ENCODE measurements at places on chromosomes 7 and 10.

GRCh38 chr7:106394526-106394925, 109.7 kb upstream of the NAMPT start:
- no peak for DNase-seq

GRCh38 chr10:75377869-75378268, 23.7 kb downstream of the ZNF503 start:
- no peak for DNase-seq

- no peak for DNase-seq
Measured at GRCh38 chr7:93980744-93981479, 23.2 kb downstream of the BET1 start.

DNA sequence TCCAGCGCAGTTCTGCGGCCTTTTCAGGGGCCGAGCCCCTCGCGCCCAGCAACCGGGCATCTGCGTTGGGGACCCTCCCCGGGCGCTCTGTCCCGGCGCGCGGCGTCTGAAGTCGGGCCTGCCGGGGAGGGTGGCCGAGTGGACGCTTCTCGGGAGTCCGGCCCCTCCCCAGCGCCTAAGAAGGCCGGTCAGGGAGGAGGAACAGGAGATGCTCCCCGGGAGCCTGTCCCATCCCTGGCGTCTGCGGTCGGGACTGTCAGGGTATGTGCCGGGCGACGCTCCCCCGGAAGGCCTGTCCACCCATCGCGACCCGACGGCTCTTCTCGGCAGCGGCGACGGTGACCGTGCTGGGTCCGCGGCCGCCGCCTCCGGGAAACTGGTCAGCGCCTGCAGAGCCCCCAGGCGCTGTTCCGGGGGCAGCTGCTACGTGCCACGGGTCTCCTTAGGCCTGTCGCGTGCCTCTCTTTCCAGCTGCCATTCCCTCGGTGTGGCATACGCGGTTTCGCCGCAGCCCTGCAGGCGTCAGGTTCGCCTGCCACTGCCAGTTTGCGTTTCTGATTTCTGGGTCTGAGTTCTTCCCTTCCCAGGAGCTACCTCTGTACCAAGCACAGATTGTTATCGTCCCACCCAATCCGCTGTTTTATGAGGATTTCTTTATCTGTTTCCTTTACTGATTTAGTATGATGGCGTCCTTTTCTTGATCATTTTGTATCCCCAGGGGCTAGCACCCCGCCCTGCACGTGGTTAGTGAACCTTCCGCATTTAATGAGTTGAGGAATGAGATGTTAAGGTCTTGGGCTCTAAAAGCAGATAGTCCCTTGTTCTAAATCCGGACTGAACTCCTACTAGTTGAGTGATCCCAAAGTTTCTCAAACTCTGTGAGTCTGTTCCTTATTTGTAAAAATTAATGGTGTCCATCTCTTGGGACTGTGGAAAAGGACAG, 782 bp downstream of the IFIT5 start:
- peak; percentile 33 for DNase-seq

DNA sequence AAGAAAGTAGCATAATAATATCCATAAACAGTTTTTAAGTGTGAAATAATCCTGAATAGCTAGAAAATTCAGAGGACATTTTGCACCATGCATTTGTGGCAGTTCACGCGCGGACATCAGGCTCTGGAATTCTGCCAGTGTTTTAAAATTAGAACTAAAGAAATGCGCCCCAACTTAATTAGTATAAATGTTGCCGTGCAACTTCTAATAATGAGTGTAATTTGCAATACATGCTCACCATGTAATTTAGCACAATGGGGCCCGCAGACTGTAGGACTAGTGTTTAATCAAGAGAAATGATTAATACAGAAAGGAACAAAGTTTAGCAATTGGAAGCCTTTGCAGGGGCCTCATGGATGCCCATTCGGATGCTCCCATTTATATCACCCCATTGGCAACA, 96.6 kb downstream of the PTPRE start:
- no peak for DNase-seq

DNA sequence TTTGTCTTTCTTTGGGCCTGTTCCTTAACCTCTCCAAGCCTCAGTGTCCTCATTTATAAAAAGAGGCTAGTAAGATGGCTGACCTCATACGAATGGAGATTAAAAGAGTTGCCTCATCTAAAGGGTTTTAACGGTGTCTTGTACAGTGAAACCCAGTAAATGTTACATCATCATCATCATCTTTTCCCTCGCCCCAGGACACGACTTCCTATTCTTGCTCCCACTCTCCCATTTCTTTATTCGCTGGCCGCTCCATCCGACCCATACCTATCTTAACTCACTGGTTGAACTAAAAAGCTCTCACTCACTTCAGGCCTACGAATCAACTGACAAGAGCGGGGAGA, 554 bp downstream of the FRA10AC1 start:
- DNase-seq: no peak

DNA sequence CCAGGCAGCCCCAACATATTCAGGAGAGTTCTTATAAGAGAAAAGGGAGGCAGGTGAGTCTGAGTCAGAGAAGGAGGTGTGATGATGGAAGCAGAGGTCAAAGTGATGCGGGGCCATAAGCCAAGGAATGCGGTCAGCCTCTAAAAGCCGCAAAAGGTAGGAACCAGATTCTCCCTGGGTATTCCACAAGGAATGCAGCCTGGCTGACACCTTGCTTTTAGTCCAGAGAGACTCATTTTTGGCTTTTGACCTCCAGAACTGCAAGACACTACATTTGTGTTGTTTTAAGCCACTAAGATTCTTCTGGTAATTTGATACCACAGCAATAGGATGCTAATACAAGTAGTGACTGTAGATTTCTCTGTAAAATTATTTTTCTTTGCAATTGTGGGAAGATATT, 151.5 kb upstream of the EEPD1 start:
- DNase-seq: no peak

- DNase-seq: no peak
Measured at GRCh38 chr7:69862413-69863064, 264.3 kb downstream of the AUTS2 start.

GRCh38 chr10:6667679-6668270, 87.7 kb upstream of the PRKCQ start:
- DNase-seq: peak; percentile 43

GRCh38 chr10:110429301-110429700, 68.4 kb upstream of the DUSP5 start:
- no peak for DNase-seq

GRCh38 chr7:5424749-5425506, 1.3 kb upstream of the TNRC18 start:
- no peak for DNase-seq

DNA sequence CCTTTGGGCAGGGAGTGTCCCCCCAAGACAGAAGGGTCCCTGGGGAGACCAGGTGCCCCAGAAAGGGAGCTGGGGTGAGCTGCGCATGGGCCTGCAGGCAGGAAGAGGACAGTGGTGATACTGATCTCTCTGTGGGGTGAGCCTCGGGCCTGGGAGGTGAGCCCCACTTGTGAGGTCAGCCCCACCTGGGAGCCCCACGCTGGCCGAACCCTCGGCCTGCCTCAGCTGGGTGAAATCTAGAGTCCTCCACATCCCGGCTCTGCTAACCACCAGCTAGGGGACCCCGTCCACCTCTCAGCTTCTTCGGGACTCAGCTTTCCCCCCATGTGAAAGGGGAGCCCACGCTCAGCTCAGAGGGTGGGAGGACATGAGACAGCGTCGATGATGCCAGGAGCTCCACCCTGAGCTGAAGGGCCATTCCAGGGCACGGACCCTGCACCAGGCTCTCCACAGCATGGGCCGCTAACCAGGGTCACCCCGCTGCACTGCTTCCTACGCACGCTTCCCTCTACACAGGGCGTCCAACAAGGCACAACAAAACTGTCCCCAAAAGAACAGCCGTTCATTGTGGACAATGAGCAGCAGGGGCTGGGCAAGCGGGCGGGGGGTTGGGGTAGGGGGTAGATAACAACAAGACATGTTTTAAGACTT, 48.7 kb downstream of the CAMK2B start:
- DNase-seq: no peak

GRCh38 chr7:124779194-124779593, 13.6 kb upstream of the GPR37 start:
- DNase-seq: no peak

- no peak for DNase-seq
Measured at GRCh38 chr10:19832699-19833098, 16.5 kb downstream of the PLXDC2 start.

GRCh38 chr10:128185627-128186026, 59.4 kb upstream of the MKI67 start:
- DNase-seq: no peak

- no peak for DNase-seq
Measured at GRCh38 chr10:88522715-88523114, 60.4 kb downstream of the RNLS start.

GRCh38 chr7:106480616-106481031, 180.3 kb downstream of the CCDC71L start:
- DNase-seq: no peak

GRCh38 chr7:134690016-134690415, 43.4 kb downstream of the BPGM start:
- DNase-seq: no peak

- DNase-seq: no peak
Measured at GRCh38 chr7:140239653-140239935, 62.8 kb upstream of the KDM7A start.

- no peak for DNase-seq
Measured at GRCh38 chr10:20105236-20105635, 289.0 kb downstream of the PLXDC2 start.

GRCh38 chr10:31580646-31581045, 261.6 kb downstream of the ZEB1 start:
- DNase-seq: no peak

GRCh38 chr7:45267262-45267661, 109.7 kb downstream of the RAMP3 start:
- no peak for DNase-seq

DNA sequence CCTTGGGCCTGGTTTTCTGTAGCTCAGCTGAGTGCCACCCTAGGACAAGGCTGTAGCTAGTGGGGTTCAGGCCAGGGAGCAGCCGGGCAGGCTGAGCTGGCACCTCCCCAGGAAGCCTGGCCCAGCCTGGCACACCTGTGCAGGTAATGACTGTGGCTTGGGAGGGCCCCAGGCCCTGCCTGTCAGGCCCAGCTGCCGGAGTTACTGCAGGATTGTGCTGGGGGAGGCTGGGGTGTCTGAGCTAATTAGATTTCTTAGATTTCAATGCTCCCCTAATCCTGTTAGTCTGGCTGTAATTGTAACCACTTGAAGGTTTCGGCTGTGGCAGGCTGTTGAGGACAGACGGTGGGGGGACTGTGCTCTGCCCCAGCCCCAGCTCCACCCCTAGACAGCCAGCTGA, 6.0 kb downstream of the ZMIZ1 start:
- no peak for DNase-seq

GRCh38 chr10:133170092-133170491, 10.1 kb downstream of the KNDC1 start:
- DNase-seq: no peak

- no peak for DNase-seq
Measured at GRCh38 chr7:91313113-91313512, 48.9 kb downstream of the FZD1 start.

GRCh38 chr7:36388423-36388822, 1.2 kb upstream of the ANLN start:
- DNase-seq: no peak

DNA sequence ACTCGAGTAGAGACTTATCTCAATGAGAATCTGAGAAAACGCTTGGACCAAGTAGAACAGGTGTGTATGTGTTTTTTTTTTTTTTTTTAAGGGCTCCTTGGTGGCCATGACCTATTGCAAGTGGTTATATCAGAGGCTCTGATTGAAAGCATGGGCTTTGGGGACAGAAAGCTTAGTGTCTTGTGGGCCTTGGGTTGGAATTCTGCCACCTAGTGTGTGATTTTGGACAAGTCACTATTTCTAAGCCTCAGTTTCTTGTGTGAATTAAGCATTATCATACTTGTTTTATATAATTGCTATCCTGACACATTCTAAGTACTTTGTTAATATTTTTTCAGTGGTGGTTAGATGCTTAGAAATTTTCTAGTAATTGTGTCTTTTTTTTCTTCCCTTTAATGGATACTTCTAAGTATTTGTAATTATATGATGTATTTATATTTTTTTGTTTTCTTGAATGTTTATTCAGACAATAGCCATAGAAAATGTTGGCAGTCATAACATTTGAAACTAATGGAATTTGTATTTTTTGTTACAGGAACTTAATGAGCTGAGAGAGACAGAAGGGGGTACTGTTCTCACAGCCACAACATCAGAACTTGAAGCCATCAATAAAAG, 33.1 kb downstream of the SMC3 start:
- DNase-seq: peak; percentile 60

DNA sequence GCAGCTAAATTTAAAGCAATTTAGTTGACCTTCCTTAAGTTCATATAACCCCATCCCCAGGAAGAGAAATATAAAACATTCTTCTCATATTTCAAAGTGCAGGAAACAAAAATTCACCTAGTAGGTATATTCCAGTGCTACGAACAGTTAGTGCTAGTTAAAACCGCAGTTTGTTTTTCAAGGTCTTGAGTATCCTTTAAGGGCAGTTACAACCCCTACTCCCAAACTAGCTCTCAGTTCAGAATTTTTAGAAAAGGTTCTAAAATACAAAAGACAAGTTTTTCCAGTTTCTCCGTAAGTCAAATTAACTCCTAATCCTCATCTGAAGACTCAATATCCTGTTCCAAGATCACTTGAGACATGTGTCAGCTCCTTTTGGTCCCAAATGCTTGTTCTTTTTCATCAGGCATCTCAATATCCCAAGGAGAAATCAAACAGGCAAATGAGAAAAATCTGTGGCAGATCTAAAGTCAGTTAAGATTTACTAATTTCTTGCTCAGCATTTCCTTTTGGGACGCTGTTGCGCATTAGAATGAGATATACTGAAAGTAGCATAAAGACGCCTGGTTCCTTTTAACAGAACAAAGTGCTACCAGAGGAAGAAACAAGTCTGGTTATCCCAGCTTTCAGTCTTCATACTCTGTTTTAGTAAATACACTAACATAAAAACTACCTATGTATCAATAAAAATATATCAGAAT, 51.8 kb downstream of the ARHGAP12 start:
- DNase-seq: no peak

- no peak for DNase-seq
Measured at GRCh38 chr7:112538726-112539255, 58.0 kb downstream of the LSMEM1 start.

GRCh38 chr10:11173042-11173441, 155.4 kb downstream of the CELF2 start:
- no peak for DNase-seq

DNA sequence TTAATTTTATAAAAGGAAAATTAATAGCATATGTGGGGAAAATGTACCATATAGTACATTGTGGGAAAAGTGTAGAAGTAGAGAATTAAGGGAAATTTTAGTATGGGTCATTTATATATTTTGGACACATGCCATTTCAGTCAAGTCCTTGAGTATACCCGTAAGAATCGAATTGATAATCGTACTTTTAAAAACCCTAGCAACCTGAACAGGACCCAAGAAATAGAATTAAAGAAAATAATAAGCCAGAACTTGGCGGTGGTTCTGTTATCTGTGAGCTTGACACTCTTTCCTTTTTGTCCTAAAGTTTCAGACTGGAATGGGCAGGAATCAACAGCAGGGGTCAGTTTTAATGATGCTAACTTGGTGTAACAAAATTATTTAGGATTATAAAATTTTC, 221.0 kb downstream of the CDK14 start:
- no peak for DNase-seq
